ENCODE measurements at places on chromosomes 12 and 14. TPM values are rescaled to one million over a fixed set of nuclear protein-coding genes. Genes with fewer than 3 reads are reported as not detected.

DNA sequence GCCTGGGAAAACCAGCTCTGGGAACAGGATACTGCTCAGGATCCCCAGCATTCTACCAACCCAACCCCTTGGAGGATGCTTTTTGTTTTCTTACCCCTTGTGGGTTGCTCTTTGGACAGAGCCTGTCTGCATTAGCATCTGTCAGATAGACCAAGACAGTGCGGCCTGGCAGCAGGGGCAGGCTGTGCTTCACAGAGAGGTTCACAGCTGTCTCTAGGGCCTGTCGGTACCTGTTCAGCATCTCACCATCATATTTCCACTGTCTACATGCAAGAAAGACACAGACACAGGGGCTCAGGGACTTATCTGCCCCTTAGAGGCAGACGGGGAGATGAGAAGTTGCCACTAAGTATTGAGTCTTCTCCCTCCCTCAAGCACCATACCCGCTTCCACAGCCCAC, 21.8 kb downstream of the TEP1 start:
- no peak for DNase-seq

GRCh38 chr12:11798856-11799501, 149.5 kb downstream of the ETV6 start:
- peak; percentile 85 for DNase-seq

GRCh38 chr12:1797011-1797901, 23.1 kb upstream of the LRTM2 start:
- DNase-seq: no peak

- DNase-seq: no peak
These were observed 635.7 kb upstream of the FLRT2 start for GRCh38 chr14:84894254-84894653.

DNA sequence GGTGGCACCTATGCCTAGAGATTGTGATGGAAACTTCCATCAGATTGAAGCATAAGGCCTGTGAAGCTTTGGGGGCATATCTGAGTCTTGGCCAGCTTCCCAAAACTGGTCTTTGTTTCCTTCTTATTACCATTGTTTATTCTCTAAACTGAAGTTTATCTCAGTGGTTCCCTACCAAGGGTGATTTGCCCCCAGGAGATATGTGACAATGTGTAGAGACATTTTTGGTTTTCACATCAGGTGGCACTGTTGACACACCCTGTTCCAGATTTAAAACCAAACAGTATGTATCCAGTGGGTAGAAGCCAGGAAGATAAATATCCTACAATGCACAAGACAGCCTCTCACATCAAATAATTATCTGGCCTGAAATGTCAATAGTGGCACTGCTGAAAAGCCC, 22.1 kb downstream of the RASSF9 start:
- no peak for DNase-seq

- no peak for DNase-seq
These were observed 18.0 kb upstream of the BEGAIN start for GRCh38 chr14:100605230-100605629.

DNA sequence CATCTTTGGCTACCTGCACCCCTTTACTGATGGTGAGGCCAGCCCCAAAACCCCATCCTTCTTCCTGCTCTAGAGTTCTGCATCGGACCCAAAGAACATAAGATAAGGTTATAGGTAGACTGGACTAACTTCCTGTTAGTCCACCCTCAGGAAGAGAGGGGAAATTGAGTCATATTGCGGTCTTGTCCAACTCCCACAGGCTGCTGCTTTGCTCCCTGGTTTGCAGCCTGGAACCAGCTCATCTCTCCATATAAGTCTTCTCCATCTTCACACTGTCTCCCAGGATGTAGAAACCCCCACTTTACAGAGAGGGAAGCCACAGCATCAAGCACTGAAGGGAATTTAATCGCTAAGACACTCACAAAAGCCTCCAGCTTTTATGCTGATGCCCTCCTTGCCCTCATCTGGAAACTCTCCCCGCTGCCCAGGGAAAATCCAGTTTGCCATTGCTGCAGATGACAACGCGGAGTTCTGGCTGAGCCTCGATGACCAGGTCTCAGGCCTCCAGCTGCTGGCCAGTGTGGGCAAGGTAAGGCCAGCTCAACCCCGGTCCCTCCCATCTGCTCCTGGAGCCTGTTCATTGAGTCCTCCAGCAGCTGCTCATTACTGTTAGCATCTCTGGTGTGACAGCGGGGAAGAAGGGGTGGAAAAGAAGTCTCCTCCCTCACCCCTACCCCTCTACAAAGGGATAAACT, 85.3 kb downstream of the B4GALNT3 start:
- DNase-seq: no peak

GRCh38 chr12:48998497-48999353, 450 bp downstream of the DDN start:
- DNase-seq: peak; percentile 31

- no peak for DNase-seq
These were observed 3.8 kb downstream of the DHRS2 start for GRCh38 chr14:23639891-23640523.

GRCh38 chr12:50715174-50715573, 48.7 kb upstream of the ATF1 start:
- DNase-seq: no peak

- no peak for DNase-seq
These were observed 521 bp upstream of the PAPLN start for GRCh38 chr14:73236752-73237218.

TGM1 gene
- total RNA-seq: 88.7 TPM

CLEC4C gene
- not detected for total RNA-seq

CLEC12A gene
- total RNA-seq: not detected

CKAP4 gene
- 56.6 TPM for total RNA-seq
